ENCODE measurements at places on chromosomes 4 and X.

DNA sequence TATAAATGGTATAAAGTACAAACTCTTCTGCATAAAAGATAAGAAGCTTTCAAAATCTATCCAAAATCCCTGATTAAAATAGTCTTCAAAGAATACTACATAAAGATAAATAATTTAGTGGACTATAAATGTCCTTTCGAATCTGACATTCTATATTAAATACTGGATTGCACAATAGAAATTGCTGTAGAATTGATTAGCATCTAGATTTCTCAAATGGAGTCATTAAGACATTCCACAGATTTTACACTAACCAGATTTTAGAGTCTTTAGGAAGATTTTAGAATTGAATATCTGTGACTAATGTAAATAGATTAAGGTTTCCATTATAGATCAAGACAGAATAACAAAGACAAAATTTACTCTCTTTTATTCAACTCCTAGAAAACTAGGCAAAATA, 663.9 kb downstream of the STPG2 start:
- DNase-seq = no peak

- no peak for DNase-seq
Measured at GRCh38 chrX:132063862-132064261, 40.8 kb downstream of the STK26 start.

DNA sequence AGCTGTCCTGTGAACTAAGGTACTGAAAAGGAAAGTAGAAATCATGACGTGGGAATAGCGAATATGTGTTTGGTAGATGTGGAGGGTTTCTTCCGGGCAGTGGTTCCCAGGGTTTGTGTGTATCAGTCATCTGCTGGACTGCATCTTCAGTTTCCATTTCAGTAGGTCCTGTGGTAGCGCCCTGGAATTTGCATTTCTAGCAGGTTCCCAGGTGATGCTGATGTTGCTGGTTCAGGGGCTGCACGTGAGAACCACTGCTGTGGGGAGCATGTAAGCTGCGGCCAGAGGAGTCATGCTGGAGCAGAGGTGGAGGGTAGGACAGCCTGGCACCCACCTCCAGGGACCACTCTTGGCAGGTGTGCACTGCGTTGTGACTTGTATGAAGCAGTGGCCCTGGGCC, 47.1 kb downstream of the ARHGAP10 start:
- no peak for DNase-seq

GRCh38 chrX:45602151-45602550, 401.5 kb upstream of the DIPK2B start:
- no peak for DNase-seq

- no peak for DNase-seq
Measured at GRCh38 chrX:15998350-15998749, 125.0 kb upstream of the GRPR start.

DNA sequence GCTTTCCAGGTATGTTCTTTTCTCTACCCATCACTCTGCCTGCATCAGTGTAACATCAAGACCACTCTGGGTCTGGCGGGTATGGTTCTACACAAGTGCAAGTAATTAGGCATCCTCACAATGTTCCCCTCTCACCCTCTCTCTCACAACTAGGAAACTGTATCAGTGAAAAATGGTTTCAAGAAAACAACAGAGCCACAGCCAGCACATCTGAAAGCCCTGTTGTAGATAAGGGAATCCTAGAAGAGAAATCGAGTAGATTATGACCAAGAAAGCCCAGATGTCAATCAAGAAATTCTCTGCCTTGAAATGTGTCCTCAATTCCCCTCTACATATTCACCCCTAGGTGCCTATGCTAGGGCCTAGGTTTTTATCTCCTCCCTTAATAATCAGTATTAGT, 281.3 kb upstream of the ANKRD50 start:
- DNase-seq = no peak

DNA sequence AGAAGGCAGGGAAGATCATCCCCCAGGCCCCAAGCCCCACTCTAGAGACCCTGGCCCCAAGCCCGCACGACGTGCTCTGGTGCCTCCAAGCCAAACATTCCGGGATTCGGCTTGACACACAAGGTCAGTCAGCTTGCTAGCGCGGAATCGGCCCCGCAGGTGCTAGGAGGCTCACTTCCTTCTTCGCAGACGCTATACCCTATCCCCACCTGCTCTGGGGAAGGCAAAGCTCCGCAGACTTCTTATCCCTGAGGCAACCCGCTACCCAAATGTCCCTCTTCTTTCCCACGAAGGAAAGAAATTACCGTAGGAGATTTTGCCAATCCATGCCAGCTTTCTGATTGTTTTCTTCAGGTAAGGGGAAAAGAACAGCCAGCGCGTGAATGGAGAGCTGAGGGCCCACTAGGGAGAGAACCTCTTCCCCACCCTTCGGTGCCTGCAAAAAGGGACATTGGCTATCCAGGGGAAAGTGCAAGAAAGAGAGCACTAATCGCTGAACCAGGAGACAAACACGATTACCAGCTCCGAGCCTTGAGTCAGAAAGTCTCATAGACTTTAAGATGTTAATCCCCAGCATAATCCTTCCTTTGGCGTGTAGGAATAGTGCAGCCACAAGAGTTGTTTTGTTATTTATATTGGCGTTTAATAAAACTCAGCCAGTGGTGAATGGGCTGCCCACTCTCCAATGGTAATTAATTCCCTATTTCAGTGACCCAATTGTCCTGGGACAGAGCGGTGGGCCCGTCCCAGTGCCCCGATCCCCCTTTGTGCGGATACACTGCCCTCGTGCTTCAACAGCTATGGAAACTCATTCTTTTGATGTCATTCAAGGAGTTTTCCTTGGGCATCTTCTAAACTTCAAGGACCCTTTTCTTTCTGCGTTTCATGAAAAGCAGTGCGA, 5.4 kb upstream of the NEUROG2 start:
- DNase-seq = no peak

Measured in CD4-positive, alpha-beta T cell treated with Interleukin-15 for 4 hours (primary cell).